ENCODE measurements at places on chromosomes 3 and 15.
A peak's percentile ranks its signal among the peaks of the same experiment; 100 is the strongest.

DNA sequence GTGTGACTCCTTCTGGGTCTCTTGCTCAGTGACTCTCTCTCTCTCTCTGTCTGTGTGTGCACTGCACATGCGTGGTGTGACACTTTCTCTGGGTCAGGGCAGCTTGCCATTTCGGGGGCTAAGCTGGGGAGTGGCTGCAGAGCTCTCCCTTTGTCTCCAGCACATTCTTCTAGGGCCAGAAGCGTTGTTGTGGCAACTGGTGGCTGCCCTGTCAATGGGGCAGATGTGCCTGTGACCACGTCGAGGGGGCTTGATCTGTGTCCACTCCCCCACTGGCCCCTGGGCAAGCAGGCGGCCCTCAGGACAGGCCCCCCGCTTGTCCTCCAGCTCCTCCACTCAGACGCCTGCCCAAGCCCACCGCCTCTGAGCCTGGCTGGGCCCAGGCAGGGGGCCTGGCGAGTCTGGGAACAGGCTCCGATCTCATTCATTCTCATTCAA lies 67.8 kb downstream of the WNT7A start:
- no peak for DNase-seq

- no peak for DNase-seq
These were observed 37.2 kb downstream of the DET1 start for GRCh38 chr15:88509321-88509720.

DNA sequence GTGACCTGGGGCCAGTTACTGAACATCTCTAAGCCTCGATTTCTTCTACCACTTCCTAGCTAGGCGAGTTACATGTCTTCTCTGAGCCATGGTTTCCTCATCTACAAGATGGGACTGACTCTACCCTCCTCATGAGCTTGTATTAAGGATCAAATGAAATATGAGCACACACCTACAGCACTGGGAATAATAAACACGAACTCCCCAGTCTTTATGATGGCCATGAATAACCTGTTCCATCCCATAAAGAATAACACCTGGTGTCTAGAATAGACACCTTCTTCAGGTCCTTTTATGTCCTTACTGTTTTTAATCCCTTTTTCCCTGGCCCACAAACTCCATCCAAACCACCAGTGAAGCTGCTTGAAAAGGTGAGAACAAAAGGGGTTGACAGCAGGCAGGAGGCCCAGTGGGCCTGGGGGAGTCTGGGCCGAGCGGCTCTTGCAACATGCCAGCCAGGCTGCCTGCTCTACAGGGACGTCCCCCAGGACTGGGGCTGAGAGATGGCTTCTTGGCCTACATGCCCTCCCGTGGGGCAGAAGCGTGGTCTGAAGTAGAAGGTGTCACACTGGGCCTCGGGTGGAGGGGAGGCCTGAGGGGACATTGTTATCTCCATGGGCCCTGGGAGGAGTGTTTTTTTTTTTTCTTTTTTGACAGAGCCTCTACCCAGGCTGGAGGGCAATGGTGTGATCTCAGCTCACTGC lies 178.2 kb downstream of the RAB11A start:
- no peak for DNase-seq

DNA sequence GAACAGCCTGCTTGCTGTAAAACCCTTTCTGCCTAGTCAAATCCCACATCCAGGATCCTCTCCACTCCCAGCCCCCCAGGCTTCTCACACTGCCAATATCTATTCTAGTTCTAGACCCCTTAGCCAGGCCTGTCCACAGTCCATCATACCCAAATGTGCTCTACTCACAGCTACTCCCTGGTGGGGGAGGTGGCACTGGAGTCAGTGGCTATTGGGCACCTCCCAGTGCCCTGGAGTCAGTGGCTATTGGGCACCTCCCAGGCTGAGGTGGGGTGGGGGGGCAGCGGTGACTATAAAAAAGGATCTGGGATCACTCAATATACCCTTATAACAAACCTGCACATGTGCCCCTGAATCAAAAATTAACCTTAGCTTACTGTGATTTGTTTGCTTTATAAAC lies 773 bp upstream of the DISP2 start:
- DNase-seq, result no peak

- DNase-seq, result no peak
These were observed 591 bp downstream of the PROK2 start for GRCh38 chr3:71784201-71784913.

- no peak for DNase-seq
These were observed 510.2 kb downstream of the NTRK3 start for GRCh38 chr15:87746333-87746732.

DNA sequence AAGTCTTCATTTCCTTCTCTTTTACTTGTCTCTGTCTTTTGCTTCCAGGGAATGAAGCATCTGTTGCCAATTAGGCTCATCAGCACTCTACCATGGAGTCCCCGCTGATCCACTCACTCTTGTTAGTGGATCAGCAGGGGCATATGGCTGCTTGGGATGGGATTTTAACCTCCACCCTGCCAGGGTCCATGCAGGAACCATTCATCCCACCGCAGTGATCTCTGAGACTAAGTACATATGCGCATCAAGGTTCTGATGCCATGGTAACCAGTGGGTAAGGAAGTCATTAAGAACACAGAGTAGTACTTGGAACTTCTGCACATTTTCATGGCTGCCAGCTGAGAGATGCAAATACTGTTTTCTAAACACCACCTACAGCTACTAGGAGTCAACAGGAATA lies 374.0 kb upstream of the ALCAM start:
- no peak for DNase-seq

DNA sequence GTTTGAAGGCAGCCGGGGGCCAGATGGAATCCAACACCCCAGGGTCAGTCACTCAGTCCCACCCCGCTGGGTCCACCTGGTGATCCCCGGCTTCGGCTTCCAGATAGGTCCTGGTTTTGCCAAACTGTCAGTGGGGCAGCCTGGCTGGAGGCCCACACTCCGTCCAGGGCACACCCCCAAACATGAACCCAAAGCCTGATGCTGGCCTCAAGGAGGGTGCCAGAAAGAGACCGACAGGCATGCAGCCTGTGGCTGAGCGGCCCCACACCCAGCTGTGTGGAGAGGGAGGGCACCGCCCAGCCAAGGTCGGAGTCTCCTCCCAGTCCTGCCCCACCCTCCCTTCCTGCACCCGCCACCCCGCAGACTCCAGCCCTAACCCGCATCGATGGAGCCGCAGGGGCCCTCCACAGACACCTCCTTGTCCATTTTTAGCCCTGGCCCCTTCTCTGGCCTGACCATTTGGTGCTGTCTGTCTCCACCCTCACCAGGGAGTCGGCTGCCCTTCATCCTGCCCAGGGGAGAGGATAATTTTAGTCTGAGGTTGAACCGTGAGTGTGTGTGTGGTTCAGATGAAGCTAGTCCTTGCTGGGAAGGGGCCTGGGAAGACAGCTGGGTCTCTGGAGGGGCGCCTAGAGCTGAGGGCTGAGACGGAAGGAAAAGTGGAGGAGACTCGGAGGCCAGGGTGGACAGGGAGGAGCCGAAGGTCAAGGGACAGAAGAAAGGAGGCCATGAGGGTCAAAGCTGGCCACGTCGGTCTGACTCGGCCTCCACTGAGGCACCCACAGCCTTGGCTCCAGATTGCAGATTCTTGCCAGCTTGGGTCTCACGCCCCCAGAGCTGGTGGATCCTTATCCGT lies 23.1 kb downstream of the TNK2 start:
- DNase-seq, result no peak

GRCh38 chr3:100590114-100590839 lies 19.1 kb upstream of the ADGRG7 start:
- peak; percentile 38 for DNase-seq

DNA sequence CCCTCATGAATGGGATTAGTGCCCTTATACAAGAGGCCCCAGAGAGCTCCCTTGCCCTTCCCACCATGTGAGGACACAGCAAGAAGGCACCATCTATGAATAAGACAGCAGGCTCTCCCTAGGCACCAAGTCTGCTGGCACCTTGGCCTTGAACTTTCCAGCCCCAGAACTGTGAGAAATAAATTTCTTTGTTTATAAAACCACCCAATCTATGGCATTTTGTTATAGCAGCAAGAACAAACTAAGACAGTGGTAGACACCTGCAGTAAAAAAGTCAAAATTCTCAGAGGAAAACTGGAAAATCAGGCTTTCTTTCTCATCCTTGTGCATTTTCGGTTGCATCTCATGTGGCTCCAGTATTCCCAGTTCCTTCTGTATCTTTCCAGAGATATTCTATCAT lies 90.3 kb downstream of the LSM3 start:
- DNase-seq, result no peak

Data from CD4-positive, CD25-positive, alpha-beta regulatory T cell (primary cell).